ENCODE measurements at places on chromosomes 5 and 9.

GRCh38 chr5:125564317-125564975 is 818.0 kb upstream of the ZNF608 start:
- DNase-seq: no peak

GRCh38 chr9:4022435-4023067 is 277.3 kb downstream of the GLIS3 start:
- no peak for DNase-seq

- DNase-seq: no peak
Measured at GRCh38 chr5:83157163-83157562, 79.8 kb downstream of the XRCC4 start.

DNA sequence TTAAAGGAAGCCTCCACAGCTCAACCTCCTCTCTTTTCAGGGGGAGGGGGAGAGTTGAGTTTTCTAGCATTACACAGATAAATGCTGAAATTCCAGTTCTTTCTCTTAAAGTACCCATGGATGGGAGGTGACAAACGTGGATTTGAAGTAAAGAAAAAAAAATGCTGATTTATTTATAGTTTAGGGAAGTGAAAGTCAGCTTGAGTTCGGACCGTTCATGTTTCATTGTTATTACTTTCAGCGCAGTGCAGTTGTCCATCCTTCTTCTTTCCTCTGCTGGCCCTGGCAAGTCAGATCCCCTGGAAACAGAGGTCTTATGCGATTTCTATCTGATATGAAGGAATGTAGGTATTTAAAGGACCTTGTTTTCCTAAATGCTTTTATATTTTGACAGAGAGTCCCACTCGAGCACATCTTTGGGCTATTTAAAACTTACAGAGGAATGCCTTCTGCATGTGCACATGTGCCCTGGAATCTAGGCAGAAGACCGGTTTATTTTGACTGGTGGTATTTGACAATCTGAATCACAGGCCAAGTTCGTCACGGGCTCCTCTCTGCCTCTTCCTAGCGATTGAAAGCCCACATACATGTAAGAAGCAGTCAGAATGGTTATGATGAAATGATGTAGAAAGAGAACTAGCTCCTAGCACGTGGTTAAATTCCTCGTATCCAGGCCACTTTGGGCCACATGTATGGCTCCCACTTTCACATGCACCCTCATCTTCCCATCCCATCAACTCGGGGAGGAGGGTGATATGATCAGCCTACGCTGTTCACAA is 385.2 kb upstream of the KLF4 start:
- DNase-seq: no peak

DNA sequence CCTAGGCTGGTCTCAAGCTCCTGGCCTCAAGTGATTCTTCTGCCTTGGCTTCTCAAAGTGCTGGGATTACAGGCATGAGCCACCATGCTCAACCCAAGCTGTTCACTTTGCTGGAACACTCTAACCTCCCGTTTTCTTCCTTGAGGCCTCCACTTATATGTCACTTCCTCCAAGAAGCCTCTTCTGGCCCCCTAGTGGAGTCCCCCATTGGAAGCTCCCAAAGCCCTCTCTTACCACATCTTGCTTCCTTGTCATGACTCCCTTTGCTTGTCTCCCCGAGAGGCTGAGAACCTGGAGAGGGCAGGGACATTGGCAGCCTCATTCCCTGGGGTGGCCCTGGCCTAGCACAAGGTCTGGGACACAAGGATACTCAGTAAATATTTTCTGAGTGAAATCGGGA is 80.8 kb downstream of the PDE6A start:
- no peak for DNase-seq

- no peak for DNase-seq
Measured at GRCh38 chr9:107706701-107707427, 217.3 kb upstream of the KLF4 start.

- DNase-seq: no peak
Measured at GRCh38 chr5:67925511-67925910, 290.0 kb upstream of the PIK3R1 start.

GRCh38 chr5:96901384-96901783 is 25.1 kb downstream of the ERAP2 start:
- DNase-seq: no peak

GRCh38 chr9:32387256-32387655 is 2.8 kb downstream of the ACO1 start:
- DNase-seq: no peak
